ENCODE measurements at places on chromosomes 5 and 9.

DNA sequence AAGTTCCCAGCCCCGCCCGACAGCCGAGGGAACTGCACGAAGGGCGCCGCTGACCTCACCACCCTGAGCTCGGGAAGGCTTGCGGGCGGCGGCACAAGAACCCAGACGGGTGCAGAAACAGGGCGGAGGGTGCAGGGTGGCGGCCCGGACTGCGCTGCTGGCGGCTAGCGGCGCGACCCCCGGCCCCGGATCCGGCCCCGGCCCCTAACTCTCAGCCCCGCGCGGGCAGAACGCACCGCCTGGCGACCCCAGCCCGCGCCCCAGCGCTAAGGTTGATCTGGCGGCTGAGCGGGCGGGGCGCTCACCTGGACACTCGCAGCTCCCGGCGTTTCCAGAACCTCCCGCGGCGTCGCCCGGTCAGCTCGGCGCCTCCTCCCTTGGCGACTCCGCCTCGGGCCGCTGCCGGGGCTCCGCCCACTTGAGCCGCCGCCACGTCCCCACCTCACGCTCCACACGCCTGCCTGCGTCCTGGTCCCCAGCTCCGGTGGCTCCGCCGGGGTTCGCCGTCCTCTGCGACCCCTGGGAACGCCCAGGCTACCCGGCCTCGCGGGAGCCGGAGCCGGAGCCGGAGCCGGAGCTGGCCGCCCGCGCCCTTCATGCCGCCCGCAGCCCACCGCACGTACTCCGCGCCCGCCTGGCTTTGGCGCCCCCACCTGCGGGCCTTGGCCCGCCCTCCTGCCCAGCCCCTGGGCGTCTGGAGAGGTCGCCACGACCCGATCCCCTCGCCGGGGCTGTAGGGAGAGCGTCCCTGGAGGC lies at the start of gene P4HA2:
TSS of gene P4HA2 (minus strand) at position 369 of the 756 bp plus-strand sequence. CDS start 9,227 bp downstream, outside the sequence.
- DNase-seq: no peak

DNA sequence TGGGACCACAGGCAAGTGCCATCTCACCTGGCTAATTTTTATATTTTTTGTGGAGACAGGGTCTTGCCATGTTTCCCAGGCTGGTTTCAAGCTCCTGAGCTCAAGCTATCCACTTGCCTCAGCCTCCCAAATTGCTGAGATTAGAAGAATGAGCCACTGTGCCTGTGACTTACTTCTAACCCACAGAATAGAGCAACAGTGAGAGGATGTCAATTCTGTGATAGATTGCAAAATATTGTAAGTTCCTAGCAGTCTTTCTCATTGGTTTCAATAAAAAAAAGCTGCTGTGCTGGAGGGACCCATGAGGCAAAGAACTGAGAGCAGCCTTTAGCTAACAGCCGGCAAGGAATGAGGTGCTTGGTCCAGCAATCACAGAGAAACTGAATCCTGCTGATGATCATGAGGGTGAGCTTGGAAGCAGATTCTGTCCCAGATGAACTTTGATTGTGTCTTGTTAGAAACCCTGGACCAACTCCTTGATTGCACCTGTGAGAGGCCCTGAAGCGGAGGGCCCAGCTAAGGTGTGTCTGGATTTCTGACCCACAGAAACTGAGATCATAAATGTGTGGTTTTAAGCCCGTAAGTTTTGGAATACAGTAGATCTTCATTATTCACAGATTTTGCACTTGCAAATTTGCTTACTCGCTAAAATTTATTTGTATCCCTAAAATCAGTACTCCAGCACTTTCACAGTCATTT lies 149.7 kb downstream of the GCNT1 start:
- no peak for DNase-seq

DNA sequence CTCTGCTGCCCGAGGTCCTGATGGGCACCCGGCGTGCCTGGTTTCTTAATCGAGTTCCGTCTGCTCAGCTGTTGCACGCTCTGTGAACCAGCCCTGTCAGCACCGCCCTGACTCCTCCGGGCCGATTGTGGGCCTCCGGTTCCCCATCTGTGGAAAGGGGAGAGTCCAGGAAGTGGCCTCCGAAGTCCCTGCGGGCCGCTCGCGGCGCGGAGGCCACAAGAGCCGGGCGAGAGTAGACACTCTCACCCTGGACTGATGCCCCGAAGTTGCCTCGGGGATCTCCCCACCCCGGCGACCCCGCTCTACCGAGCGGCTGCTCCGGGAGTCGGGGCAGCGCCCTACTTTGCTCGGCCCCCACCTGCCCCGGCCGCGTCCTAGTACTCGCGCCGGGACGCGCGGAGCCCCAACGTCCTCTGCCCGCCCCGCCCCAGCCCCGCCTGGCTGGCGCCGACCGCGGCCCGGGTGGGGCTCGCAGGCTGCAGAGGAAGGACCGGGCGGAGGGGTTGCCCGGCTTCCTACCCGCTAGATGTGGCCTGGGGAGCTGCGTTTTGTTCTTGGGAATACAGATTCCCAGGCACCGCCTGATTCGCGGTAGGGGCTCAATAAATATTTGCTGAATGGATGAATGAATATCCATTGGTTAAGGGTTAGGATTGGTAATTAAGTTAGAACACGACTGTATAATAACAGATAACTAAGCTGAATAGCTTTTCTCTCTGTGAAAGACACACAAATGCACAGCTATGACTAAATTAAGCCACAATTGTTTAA lies 935 bp upstream of the ZNF367 start:
- no peak for DNase-seq

DNA sequence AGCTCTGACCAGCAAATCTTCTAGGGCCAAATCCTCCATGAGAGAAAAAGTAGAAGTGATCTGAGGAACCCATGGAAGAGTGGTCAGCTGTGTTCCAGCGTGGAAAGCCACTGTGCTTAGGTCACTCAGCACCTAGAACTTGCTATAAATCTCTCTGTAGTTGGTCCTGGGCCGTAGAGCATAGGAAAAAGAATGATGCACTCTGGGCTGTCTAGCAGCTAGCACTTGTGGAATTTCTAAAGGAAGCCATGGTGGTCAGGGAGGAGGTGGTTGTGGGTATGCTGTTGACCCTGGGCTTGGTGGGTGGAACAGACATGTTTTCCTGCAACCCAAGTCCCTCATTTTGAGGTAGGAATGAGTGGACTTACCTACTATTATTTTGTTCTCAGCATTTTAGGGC lies 48.1 kb downstream of the GGTA1 start:
- no peak for DNase-seq

DNA sequence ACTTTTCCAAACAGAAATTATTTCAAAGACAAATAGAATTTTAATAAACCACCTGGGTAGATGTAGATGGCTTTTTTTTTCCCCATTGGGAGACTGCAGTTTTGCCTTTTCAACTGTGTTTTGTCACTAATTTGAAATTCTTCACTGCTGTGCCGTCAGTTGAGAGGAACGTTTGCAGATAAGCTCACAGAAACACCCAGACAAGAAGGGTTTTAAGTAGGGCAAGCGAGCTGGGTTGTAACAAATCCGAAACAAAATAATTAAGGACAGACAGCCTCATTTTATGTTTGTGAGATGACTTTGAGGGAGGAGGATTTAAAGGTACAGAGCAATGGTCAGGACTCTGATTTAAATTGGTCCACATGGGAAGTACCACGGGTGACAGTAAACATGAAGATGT lies 155.1 kb upstream of the NTRK2 start:
- DNase-seq: no peak

DNA sequence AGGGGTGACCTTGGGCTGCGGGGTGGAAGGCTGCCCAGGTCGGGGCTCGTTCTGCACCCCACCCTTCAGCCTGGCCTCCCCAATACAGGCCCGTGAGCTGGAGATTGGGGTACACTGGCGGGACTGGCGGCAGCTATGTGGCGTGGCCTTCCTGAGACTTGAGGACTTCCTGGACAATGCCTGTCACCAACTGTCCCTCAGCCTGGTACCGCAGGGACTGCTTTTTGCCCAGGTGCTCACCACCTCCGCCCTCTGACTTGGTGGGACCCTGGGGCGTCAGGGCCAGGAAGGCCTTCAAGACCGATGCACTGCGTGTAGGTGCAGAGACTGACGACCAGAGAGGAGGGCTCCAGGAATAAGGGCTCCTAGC lies 10.5 kb downstream of the ZDHHC12 start:
- no peak for DNase-seq

- no peak for DNase-seq
These were observed 3.6 kb downstream of the NR3C1 start for GRCh38 chr5:143399616-143400540.

- DNase-seq: peak; percentile 63
These were observed 23.9 kb downstream of the PIK3R1 start for GRCh38 chr5:68239487-68239886.

DNA sequence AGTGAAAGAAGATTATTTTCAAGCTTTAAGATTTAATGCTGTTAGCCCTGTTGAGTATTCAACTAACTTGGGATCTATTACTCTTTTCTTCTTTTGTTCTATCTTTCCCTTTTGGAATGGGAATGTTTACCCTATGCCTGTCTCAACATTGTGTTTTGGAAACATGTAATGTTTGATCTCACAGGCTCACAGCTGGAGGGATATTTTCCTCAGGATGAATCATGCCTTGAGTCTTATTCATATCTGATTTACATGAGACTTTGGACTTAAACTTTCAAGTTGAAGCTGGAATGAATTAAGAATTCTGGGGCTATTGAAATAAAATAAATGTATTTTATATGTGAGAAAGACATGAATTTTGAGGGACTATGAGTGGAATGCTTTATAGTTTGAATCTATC lies 607.8 kb upstream of the PTGER4 start:
- DNase-seq: no peak

DNA sequence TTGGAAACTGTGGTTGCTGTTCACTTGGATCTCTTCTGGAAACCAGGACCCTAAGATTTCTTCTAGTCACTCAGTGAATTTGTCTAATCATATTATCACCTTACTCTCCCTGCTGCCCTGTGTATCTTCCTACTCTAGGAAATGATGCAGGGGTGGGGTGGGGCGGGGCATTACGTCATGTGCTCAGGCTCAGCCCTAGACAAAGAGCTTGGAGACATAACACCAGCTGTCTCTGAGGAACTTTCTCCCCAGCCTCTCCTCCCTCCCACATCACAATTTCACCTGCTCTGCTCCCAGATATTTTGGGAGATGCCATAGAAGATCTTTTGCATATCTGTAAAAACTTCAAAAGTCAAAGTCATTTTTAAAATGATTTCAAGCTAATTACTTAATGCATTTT lies 470.4 kb downstream of the ZSWIM6 start:
- DNase-seq: no peak

GRCh38 chr5:115599502-115599901 lies 2.8 kb downstream of the TICAM2 start:
- no peak for DNase-seq

DNA sequence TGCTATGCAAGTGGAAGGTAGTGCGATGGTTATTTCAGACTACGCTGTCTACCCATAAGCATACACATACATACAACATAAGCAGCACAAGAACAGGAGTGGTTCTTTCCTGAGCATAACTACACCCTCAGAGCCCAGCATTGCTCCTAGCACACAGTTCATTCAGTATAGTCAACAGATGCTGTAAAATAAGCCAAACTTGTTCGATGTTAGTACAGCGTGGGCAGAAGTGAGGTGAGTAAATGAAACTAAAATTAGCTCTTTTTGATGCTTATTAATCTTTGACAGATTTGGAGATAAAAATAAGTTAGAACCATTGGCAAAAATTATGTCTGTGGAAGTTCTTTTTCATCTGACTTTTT lies 47.8 kb downstream of the S1PR3 start:
- no peak for DNase-seq

GRCh38 chr5:97162045-97162444 lies 19.6 kb upstream of the LIX1 start:
- DNase-seq: peak; percentile 6

DNA sequence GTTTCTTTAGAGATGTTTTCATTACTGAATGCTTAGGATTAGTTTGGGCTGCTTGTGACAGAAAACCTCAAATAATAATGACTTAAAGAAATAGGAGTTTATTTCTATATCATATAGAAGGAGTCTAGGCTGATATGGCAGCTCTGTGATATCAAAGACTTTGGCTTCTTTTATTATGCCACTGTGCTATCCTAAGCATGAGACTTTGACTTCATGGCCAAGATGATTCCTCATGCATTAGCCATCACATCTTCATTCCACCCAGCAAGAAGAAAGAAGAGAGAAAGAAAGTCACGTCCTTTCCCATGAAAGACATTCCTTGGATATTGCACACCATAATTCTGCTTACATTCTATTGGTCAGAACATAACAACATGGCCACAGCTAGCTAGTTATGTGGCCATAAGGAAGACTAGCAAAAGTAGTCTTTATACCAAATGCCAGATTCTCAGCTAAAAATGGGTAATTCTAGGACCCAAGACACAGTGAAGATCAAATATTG lies 76.2 kb downstream of the DAPK1 start:
- DNase-seq: no peak

GRCh38 chr9:121772600-121773285 lies 121.3 kb downstream of the DAB2IP start:
- DNase-seq: no peak

DNA sequence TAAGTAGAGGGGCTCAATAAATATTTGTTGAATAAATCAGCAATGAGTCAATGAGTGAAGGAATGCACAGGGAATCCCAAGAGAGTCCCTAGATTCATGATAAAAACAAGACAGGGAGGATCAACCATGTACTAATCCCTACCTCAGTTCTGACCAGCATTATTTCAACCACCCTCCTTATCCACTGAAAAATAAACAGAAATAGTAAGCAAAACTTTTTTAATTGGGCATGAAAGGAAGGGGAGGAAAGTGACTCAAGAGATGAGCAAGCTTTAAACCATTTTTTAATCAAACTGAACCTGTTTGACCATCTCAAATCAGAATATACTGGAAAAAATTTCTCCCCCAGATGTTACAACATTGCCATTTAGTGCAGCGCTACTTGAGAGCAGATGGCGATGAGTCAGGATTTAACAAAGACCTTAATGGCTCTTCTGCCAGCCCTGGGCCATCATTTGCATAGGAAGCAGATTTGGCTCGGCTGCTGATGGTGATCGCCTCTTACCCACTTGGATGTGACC lies 194.8 kb upstream of the SLC30A5 start:
- DNase-seq: no peak

DNA sequence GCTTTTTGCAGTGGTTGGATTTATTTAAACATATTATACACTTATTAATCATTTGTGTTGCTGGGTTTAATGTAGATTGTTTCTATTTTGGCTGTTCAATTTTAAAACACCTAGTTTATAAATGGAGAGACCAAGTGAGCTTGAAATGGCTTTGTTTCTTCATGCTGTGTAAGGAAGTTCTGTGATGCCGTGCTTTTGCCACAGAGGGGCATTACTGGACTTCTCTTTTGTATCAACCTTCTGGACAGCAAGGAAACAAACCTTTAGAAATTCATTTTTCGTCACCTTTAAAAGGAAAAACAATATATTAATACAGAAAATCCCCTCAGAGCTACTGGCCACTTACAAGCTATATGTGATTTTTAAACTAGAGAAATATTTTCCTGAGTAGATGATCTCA lies 81.9 kb downstream of the DMRTA1 start:
- DNase-seq: no peak

DNA sequence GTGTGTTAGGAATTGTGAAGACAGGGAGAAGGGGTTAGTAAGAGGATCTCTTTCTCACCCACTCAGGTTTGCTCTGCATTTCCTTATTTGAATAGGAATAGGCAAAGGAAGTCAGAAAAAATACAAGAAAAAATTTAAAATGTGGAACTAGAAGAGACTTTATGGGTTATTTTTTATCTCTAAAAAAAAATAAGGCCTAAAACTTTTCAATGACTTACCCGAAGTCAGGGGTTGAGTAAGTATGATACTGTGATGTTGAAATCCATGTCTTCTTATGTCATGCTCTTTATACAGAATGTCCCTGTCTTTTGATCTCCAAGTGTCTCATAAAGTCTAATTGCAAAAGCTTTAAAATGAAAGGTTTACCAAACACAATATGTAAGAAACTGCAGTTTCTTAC lies 148.3 kb upstream of the PIK3R1 start:
- DNase-seq: no peak

- DNase-seq: no peak
These were observed 166.6 kb upstream of the HCN1 start for GRCh38 chr5:45862763-45863162.

- DNase-seq: no peak
These were observed 33.3 kb upstream of the SPATA31D4 start for GRCh38 chr9:81894891-81895290.
